NCI-H2081 (cell line): ENCODE measurements at places on chromosomes 6 and 20.
A peak's percentile ranks its signal among the peaks of the same experiment; 100 is the strongest.

GRCh38 chr20:18011951-18012645 lies 43.3 kb downstream of the MGME1 start:
- no peak for DNase-seq

GRCh38 chr6:37438930-37439329 lies 5.9 kb downstream of the CMTR1 start:
- DNase-seq: no peak

GRCh38 chr6:163707387-163708355 lies 293.2 kb downstream of the QKI start:
- DNase-seq: no peak

DNA sequence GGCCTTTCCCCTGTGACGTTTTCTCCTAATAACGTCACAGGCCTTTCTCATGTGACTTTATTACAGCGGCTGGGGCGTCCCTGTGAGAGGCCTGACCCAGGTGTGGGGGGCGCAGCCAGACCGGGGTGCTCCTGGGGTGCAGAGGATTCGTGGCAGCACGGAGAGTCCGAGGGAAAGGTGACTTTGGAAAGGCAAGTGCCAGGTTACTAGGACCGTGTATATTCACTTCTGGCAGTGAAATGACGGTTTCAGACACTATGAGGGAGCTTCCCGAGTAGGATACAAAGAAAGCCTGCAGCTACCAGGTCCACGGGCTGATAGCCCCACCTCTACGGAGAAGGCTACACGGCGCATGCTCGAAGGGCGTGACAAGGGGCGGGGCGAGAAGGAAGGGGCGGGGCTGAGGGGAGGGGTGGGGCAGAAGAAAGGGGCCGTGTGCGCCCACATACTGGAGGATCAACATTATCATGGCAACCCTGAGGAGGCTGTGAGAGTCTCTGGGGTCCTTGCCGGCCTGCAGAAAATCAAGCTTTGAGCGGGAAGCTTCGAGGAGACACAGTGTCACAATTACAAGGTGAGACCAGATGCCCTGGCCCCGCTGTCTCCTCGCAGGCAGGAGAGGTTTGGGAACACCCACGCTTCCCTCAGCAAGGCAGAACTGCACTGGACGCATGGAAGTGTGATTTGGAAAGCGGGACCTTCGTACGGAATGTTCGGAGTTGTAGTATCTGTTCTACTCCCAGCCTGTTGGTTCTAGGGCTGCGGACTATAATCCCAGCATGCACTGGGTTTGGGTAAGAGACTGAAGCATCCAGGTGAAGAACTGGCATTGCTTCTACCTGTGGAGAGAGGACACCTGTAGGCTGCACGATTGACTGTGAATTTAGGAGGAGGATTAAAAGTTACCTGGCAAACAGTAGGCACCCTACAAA lies 54.4 kb upstream of the ZNF337 start:
- peak; percentile 66 for DNase-seq

GRCh38 chr6:47057830-47058540 lies 15.9 kb upstream of the ADGRF1 start:
- DNase-seq: no peak

DNA sequence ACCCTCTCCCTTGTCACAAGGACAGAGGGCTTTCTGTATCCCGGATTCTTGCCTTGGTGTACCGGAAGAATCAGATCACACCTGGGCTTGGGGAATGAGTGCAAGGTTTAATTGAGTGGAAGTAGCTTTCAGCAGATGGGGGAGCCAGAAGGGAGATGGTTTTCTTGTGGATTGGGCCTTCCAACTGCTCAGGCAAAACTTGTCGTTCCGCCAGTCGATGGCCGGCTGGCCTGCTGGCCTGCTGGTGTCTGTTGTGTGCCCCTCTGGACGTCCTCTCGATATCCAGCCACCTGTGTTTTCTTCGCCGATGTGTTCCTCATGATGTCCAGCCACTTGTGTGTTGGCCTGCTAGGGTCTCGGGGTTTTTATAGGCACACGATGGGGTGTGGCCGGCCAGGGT lies 168.1 kb downstream of the CDKAL1 start:
- no peak for DNase-seq

DNA sequence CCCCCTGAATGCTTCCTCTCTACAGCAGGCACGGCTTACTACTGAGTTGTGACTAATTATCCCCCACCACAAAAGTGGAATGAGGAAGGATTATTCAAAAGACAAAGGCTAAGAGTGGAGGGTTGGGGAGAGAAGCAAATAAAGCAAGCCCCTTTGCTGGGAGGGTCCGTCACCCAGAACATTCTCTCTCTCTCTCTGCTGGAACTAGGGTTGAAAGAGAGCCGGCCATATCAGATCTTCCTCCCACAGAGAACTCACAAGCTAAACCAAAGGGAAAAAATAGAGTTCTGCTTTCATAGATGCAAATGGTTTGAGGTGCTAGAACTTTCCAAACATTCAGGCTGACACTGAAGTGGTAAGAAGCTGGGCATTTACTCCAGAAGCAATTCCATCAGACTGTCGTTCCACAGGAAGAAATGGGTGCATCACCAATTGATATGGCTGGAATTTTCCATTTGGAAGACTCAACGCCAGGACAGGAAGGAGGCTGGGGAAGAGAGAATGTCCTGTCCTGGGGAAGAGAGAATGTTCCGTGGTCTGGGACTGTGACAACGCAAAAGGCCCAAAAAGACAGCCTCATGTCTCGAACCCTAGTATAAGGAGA lies 7.9 kb downstream of the ZMYND8 start:
- no peak for DNase-seq

- DNase-seq: no peak
Measured at GRCh38 chr6:2579241-2579761, 171.4 kb downstream of the MYLK4 start.

DNA sequence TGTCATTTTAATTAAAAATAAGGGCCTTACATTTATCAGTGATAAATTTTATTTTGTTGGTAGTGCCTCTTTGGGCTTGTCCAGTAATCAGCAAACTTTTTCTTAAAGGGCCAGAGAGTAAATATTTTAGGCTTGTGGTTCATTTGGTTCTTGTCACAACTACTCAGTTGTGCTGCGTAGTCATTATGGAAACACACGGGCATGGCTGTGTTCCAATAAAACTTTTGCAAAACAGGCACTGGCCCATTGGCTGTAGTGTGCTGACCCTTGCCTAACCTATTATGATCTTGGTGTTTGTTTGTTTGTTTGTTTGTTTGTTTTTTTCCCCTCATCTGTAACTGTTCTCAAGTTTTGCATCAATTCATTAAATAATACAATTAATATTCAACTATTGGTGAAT lies 19.4 kb downstream of the TBPL1 start:
- no peak for DNase-seq

DNA sequence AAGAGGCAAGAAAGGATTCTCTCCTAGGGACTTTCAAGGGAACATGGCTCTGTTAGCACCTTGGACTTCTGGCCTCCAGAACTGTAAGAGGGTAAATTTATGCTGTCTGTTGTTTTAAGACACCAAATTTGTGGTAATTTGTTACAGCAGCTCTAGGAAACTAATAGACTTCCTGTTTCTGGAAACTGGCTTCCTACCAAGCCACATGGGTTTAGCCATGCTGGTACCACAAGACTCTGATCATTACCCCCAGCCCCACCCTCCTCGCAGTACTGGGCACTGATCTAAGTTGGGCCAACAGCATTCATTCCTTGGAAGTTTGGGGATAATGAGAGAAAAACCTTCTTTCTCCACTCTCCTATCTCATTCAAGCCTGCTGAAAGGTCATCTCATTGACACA lies 109.5 kb upstream of the SMLR1 start:
- DNase-seq: no peak

DNA sequence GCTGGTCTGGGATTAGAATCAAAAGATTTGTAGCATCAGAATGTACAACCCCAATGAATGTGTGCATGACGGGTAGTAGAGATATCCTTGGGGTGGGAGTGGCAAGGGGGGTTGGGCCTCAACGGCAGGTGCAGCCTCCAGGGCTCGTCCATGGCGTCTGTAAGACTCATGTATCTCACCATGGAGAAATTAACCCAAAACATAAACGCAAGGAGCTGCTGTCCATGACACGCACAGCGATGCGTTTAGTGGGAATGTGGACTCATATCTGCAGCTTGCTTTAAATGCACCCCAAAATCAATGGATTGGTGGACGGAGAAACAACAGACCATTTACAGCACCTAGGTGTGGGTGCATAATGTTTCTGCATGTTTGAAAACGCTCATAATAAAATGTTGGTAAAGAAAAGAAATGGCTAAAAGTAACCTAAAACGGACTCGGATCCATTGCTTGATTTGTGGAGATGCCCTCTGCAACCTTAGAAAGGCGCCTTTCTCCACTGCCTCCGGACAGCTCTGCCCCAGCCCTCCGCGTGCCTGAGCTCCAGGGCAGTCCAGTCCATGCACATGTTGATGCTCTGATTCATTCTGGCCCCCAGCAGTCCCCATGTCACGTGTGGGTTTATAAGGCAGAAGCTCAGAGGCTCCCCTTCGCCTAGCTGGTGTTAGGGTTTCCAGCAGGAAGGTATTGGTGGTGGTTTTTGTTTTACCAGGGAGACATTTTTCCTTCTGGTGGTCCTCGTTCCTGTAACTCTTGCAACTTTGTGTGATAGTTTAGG lies 24.5 kb downstream of the PYGB start:
- DNase-seq: no peak

DNA sequence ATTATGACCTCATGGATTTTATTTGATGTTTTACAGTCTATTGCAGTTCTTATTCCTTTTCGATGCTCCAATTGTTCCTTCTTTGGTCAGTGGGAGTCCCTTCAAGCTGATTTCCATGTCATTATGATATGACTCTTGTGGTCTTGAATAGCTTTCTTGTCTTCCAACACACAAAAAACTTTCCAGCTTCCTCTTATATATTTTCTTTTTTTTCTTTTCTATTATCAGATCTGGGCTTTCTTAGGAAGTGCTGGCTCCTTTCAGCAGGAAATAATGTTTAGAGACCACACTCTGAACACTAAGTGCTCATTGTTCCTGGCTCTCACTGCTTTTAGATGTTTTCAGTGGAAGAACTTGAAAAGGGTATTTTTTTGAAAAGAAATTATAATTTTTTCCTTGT lies 3.1 kb upstream of the SLC17A1 start:
- no peak for DNase-seq

DNA sequence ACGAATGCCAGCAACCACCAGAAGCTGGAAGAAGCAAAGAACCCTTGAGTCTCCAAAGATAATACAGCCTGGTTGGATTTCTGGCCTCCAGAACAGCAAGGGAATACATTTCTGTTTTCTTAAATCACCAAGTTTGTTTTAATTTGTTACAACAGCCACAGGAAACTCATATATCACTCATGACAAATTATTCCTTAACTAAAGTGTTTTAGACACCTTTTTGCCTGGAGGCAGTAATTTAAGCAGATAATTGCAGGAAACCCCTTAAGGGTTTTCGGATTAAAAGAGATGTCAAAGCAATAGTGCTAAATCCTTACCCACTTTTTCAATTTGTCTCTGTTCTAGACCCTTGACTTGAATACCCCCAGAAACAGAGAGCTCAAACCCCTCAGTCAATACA lies 1050.0 kb downstream of the EPHA7 start:
- DNase-seq: peak; percentile 44

GRCh38 chr6:158591134-158591809 lies 31.4 kb downstream of the TMEM181 start:
- DNase-seq: no peak

DNA sequence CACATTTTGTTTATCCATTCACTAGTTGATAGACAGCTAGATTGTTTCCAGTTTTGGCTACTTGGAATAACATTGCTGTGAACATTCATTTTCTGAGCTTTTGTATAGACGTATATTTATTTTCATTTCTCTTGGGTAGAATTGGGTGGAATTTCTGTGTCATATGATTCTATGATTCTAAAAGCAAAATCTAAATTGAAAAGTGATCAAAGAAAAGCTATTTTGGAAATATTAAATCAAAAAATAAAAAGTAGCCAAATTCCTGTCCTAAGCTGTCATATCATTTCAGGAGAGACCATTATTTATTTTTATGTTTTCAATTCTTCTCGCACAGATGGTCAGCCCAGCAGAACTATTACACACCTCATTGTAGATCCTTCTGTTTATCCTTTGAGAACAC lies 229.2 kb downstream of the COL12A1 start:
- DNase-seq: no peak

DNA sequence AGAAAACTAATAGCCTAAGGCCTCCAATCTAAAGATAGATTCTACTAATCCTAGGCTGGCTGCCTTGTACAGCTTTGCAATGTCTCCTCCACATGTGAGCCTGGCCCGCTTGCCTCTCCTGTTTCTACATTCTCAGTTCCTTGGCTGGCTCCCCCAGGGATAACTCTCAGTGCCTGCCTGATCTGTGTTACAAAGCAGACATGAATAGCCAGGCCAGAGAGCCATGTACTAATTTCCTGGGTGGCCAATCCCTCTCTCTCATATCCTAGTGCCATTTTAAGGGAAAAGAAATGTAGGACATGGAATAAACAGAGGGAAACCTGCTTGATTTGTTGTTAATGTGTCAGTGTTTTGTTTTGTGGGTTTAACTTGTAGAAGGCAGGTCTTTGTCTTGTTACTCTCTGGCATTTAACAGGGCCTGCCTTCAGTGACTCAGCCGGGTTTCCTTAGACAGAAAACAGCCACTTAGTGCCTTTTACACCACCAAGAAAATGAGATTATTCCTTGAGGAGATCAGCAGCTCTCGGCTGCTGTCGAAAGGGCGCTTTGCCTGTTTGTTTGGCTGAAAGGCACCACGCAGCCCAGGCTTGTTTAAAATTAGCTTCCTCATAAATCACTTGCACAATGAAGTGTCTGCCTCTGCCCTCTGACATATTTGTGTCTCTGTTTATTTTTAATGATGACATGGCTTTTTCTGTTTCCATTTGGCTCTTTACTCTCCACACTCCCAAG lies 702.7 kb downstream of the MAFB start:
- no peak for DNase-seq

DNA sequence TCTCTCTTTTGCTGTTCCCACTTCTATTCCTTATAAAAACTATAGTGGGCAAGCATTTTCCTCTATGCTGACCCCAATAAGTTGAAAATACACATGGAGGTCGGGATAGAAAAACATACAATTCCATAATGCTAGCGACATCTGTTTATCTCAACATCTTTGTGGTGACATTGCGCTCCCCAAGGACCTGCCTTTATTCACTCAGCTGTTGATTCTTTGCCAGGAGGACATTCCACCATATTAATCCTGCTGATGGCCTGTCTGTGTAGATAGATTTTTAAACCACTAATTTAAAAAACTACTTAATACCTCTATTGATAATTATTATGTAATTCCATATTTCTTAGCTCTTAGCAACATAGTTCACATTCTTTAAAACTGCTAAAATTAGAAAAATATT lies 555.3 kb upstream of the MAP3K7 start:
- DNase-seq: no peak

GRCh38 chr6:36621371-36621855 lies 27.3 kb downstream of the SRSF3 start:
- DNase-seq: no peak

- DNase-seq: no peak
Measured at GRCh38 chr6:157080986-157081391, 242.3 kb downstream of the TMEM242 start.

DNA sequence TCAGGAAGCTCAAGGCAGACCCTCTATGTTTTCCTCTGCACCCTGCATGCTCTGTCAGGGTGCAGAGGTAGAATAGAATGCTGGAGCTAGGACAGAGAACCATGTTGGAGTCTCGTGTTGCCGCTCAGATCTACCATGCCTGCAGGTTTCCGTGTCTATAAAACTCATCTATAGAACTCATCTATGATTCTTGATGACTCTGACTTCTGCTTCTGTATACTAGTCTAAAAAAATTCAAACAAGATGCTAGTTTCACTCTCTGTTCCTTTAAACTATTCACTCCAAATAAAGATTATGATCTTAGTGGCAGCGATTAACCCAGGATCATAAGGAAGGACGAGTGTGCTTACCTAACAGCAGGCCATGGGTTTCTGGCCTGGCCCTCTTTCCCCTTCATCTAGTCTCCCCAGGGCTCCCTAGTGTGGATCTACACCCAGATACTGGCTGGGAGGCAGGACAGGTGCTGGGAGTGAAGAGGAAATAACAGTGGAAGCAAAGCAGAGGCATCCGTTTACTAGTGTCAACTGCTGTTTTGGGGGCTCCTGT lies 162.7 kb upstream of the SUPT3H start:
- DNase-seq: no peak
